ENCODE measurements at places on chromosomes 11 and 22.
A peak's percentile ranks its signal among the peaks of the same experiment; 100 is the strongest.

DNA sequence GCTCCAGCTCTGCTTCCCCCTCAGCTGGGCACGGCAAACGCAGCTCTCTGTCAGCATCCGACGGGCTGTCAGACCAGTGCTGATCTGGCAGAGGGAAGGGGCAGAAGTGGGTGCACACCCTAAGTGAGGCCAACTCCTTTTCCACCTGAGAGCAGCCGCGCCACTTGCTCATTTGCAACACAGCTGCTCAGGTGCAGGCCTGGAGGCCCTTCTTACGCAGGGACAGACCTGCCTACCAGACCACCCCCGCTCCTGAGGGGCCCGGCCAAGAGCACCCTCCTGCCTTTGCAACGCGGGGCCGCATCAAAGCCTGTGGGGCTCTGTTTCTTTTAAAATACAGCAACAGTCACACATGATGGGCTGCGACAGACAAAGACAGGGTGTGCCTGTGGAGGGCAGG, 47.8 kb upstream of the BID start:
- DNase-seq, result no peak

- no peak for DNase-seq
These were observed 24.9 kb downstream of the DDX6 start for GRCh38 chr11:118766035-118766434.

GRCh38 chr11:122032317-122032716, 83.7 kb downstream of the BLID start:
- DNase-seq, result no peak

- DNase-seq, result no peak
These were observed 239.8 kb downstream of the OR4A5 start for GRCh38 chr11:54946424-54946823.

DNA sequence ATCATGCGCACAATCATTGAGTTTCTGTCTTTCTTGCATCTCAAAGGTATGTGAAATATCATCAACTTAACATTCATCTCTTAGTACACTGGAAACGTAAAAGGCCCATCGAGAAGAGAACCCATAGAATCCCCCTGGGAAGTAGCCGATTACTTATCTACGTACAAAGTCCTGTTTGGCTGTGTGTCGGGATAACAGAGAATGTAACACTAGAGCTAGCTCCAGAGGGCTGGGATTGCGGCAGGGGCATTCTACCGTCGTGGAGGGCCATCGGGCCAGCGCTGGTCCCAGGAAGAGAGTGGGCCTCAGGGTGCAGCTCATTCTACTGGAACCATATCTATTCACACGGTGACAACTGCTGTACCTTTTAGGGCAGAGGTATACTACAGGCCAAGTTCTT, 4.5 kb downstream of the GAL start:
- DNase-seq, result no peak

GRCh38 chr11:123286761-123287160, 91.7 kb upstream of the CLMP start:
- peak; percentile 45 for DNase-seq

DNA sequence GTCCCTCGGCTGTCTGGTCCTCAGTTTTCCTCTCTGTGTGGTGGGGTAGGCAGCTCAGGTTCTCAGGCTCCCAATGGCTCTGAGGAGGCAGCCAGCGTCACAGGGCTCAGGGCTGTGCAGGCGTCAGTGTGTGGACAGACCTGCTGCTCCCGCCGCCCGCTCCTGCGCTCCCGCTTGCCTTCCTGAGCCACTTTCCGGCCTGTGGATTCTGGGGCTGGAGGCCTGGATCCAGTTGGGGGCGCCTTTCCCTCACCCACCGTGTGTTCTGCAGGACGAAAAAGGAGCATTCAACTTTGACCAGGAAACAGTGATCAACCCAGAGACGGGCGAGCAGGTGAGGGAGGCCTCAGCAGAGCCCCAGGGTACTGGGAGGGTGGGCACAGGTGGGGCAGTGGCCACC, 14.7 kb downstream of the DPP3 start:
- no peak for DNase-seq

DNA sequence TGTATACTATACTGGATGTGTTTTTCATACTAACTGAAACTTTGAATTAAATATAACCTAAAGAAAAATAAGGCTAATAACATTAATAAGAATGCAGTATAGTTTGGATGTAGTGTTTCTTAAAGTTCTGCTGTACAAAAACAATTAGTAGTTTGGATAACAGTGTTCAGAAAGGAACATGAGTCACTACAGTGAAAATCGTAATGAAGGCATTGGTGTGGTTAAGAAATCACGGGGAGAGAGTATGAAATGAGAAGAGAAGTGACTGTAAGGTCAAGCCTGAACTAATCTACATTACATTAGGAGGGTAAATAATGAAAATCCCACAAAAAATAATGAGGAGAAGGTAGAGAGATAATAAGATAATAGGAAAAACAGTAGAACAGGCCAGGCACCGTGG, 726.6 kb upstream of the ARHGAP42 start:
- DNase-seq, result no peak

GRCh38 chr11:16027621-16028020, 328.7 kb downstream of the SOX6 start:
- DNase-seq, result no peak

- DNase-seq, result no peak
These were observed 32.5 kb upstream of the DNAJB7 start for GRCh38 chr22:40894417-40894816.

DNA sequence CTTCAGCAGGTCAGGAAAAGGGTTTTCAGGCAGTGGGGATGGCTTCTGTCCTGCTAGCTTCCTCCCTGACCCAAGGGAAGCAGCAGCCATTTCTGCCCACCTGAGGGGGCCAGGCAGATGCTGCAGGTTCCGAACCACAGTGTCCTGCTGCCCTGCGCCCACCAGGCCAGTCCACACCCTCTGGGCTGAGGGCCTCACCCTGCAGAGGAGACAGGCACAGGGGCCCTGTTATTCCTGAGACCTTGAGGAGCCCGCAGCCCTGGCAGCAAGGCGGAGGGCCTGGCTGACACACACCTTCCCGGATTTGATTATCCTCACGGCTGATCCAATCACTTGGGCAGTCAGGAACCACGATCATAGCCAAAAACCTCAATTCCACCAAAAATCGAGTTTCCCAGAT, 725.8 kb downstream of the BRD1 start:
- DNase-seq, result no peak

DNA sequence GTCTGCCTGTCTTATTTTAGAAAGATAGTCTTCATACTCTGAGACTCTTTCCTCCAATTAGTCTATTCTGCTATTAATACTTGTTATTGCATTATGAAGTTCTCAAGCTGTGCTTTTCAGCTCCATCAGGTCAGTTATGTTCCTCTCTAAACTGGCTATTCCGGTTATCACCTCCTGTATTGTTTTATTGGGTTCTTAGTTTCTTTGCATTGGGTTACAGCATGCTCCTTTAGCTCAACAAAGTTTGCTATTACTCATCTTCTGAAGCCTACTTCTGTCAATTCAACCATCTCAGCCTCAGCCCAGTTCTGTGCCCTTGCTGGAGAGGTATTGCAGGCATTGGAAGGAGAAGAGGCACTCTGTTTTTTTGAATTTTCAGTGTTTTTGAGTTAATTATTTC, 21.0 kb upstream of the OR5AK2 start:
- no peak for DNase-seq

DNA sequence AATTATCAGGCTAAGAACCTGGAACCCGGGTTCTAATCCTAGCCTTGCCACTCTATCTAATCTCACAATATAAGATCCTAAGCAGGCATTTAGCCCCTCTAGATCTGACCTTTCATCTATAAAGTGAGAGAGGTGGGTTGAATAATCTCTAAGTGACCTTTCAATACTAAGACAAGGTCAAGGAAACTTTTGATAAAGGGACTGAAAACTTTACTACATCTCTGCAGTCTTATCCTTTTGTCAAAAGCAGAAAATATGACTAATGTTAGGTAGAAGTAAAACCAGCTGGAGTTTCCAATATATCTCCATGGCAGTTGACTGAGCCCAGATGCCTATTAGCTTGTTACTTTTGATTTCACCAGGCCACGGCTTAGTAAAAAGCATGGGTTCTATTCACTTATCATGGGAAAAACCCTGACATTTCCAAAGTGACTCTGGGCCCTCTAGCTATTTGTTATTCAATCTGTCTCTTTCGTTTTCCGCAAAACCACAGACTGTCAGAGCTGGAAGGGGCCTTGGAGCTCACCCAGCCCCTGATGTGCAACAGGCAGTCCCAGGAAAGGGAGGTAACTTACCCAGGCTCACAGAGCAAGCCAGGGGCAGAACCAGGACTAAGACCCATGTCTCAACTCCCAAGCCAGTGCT, 75.8 kb downstream of the RAB30 start:
- DNase-seq, result peak; percentile 46

DNA sequence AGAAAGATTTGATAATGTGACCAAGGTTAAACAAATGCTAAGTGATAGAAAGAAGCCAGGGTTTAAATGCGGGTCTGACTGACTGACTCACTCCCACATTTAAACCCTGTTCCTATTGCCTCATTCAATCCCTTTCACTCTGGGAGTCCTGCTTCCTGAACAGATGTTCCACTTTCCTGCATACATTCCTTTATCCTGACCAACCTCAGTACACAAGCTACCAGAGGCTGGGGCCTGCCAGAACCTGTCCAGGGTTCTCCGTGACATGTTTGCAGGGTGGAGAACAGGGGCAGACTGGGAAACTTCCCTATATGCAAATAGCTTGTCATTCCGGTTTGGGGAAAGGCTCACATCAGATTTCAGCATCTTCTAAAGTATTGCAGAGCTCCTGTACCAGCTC, 3.0 kb upstream of the ANKK1 start:
- no peak for DNase-seq

DNA sequence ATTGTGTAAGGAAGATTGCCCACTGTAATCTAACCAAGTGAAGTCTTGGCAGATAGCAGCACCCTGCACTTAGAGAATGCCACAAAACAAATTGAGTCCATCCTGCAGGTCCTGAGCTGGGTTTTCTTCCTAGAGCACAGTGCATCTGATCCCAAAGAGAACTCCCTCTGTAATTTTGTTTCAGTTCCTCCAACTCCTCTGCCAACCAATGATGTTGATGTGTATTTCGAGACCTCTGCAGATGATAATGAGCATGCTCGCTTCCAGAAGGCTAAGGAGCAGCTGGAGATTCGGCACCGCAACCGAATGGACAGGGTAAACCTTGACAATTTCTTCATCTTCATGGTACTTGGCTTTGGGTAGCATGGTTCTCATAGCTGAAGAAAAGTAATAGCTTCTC, 33.1 kb upstream of the ST14 start:
- no peak for DNase-seq

- DNase-seq, result no peak
These were observed 5.4 kb upstream of the APOL2 start for GRCh38 chr22:36244522-36245391.

- DNase-seq, result no peak
These were observed 24.1 kb downstream of the MS4A10 start for GRCh38 chr11:60809249-60809648.

- no peak for DNase-seq
These were observed 30.5 kb downstream of the TMPRSS5 start for GRCh38 chr11:113675565-113675964.

- peak; percentile 21 for DNase-seq
These were observed 3.5 kb downstream of the MUC5B start for GRCh38 chr11:1226226-1226985.

GRCh38 chr11:109869536-109869935, 223.7 kb upstream of the ZC3H12C start:
- DNase-seq, result no peak

- no peak for DNase-seq
These were observed at the start of gene TRIM49D1 for GRCh38 chr11:89922195-89922660. Gene TRIM49D1 (minus strand): TSS chr11:89922245. CDS start chr11:89917710, 4,535 bp downstream.

- DNase-seq, result no peak
These were observed 110.7 kb upstream of the CLMP start for GRCh38 chr11:123305601-123306375.

- no peak for DNase-seq
These were observed 4.1 kb upstream of the CHRM1 start for GRCh38 chr11:62925308-62925707.

DNA sequence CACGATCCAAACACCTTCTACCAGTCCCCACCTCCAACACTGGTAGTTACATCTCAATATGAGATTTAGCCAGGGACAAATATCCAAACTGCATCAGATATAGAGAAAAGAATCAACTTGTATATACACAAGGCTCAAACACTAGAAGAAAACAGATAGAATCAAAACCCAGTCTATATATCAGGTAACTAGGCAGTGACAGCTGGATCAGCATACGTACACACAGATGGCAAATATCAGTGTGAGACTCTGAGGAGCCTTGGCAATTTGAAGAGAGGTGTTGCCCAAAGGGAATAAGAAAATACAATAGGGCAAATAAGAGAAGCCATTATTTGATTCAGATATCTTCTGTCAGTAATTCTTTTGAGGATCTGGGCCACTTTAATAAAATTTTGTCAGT, 951.3 kb upstream of the CHORDC1 start:
- DNase-seq, result no peak

- peak; percentile 38 for DNase-seq
These were observed 1.7 kb downstream of the EP300 start for GRCh38 chr22:41094041-41094593.

- DNase-seq, result no peak
These were observed 14.5 kb downstream of the SHANK2 start for GRCh38 chr11:71237853-71238252.

DNA sequence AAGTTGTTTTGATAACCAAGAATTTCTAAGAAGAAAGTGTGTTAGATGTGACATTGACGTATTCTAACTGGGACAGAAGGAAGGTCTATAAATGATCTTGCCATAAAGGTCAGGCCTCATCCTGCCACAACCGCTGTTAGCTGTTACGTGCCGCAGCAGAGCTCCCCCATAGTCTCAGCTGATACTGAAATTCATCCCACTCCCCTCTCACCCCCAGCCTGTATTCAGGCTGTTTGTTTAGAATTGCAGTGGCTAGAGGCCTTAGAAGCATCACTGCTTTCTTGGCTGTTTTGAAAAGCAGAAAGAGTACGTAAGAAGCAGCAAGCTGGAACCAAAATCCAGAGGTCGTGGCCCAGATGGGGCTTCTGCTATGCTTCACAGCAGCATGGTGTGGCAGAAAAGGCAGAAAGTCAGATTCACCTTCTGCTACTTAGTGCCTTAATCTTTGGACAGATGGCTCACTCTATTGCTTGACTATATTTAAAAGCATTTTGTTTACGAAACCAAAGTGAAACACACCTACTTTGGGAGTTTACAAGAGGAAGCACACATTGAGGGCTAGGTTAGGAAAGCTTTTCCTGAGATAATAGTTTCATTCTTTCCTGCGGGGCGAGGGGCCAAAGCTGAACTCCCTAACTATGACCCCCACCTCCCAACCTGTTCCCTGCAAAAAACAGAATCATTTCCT, 950 bp upstream of the LAYN start:
- DNase-seq, result no peak

DNA sequence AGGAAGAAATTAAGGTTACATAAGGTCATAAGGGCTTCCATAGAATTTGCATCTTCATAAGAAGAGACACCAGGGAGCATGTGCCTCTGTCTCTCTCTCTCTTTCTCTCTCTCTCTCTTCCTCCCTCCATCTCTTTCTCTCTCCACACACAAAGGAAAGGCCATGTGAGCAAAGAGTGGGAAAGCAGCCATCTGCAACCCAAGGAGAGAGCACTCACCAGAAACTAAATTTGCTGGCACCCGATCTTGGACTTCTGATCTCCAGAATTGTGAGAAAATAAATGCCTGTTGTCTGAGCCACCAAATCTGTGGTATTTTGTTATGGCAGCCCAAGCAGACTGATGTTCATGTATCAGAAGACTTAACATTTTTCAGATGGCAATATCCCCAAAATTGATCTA, 6.4 kb upstream of the KRTAP5-10 start:
- no peak for DNase-seq

GRCh38 chr11:102831489-102832440, 11.6 kb downstream of the MMP3 start:
- peak; percentile 46 for DNase-seq

GRCh38 chr22:36143066-36143815, 17.3 kb downstream of the APOL3 start:
- DNase-seq, result no peak

Data from suppressor macrophage treated with lipopolysaccharide for 1 hour (primary cell).